Stimulated activated CD8-positive, alpha-beta memory T cell treated with anti-CD3 and anti-CD28 coated beads, Interleukin-7, amount 100 ng/mL, for 1 hour (primary cell): ENCODE measurements at places on chromosomes 6 and 20.

DNA sequence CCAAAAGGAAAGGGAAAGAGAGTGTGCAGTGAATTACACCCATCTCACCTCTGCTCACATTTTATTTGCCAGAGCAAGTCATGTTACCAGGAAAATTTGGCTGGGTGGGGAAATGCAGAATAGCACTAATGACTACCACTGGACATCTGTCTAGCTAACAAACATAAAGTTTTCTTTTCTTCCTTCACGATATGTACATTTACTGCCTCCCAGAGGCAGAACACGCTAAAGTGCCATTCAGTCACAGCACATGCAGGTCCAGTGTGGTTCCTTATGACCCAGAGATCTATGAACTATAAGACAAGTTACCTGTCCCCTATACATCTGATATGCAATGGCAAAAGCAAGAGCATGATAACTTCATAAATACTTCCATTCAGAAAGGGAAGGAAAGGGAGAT, 194.1 kb downstream of the OGFRL1 start:
- no peak for DNase-seq

- no peak for DNase-seq
Observed at GRCh38 chr6:47483516-47483852, 5.9 kb downstream of the CD2AP start.

- no peak for DNase-seq
Observed at GRCh38 chr6:125728739-125729138, 20.7 kb upstream of the HEY2 start.

DNA sequence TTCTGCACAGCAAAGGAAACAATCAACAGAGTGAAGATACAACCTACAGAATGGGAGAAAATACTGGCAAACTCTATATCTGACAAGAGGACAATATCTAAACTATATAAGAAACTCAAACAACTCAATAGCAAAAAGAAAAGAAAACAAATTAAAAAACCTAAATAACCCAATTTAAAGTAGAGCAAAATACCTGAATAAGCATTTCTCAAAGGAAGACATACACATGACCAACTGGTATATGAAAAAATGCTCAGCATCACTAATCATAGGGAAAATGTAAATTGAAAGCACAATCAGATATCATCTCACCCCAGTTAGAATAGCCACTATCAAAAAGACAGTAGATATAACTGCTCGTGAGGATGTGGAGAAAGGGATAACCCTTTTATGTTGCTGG, 87.8 kb upstream of the FOXA2 start:
- no peak for DNase-seq

GRCh38 chr6:21915707-21916260, 322.2 kb downstream of the SOX4 start:
- no peak for DNase-seq

DNA sequence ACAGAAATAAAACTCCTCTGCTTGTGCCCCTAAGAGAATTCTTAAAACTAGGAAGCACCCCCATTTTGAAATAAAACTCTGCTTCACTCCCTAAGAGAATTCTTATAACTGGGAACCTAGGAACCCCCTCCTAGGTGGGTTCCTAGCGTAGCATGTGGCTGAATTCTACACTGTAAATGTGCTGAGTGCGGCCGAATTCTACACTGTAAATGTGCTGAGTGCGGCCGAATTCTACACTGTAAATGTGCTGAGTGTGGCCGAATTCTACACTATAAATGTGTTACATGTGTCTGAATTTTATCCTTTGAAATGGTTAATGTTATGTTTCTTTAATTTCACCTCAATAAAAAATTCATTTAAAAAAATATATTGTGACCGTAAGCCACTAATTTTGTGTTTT, 79.3 kb downstream of the PSMB1 start:
- no peak for DNase-seq

DNA sequence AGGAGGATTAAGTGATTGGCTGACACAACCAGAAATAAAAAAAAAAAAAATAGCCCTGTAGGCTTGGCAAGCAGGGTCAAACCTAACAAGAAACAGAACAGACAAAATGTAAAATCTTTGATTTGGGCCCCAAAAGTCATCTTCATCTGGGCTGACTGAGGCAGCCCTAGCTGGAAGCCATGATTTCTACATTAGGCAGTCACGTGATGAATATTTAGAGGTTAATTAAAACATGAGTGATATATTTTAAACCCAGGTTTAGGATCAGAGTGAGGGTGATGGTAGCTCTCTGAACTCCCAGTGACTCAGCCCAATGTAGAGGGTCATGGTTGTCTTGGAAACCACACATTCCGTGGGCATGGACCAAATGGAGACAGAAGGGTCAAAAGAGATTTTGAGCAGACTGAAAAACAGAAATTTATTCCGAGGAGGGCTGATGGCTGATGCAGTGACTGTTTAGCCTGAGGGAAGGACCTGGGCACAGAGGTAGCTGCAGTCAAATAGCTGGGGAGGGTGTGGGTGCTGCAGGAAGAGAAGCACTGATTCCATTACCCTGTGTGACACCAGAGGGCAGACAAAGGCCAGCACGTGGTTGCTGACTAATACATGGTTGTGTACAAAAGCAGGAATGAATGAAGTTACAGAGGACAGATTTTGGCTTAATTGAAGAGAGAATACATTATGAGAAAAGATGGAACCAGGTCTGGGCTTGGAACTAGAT, 573.1 kb upstream of the CHD6 start:
- no peak for DNase-seq

DNA sequence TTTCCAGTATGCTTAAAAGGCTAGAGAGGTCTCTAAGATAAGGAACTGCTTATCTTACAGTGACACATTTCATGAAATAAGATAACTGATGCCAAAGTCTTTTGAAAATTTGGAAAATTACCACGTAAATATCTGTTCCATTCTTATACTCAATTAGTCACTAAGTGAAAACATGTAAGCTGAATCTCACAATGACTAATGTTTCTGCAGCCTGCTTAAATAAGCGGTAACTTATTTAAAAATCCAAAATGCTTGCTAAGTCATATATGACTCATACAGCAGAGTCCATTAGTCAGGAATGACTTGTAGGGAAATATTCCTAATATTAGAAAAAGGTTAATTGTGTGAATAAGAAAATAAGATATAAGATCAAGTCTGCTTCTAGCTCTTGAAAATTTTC, 27.8 kb upstream of the LGSN start:
- DNase-seq: no peak

DNA sequence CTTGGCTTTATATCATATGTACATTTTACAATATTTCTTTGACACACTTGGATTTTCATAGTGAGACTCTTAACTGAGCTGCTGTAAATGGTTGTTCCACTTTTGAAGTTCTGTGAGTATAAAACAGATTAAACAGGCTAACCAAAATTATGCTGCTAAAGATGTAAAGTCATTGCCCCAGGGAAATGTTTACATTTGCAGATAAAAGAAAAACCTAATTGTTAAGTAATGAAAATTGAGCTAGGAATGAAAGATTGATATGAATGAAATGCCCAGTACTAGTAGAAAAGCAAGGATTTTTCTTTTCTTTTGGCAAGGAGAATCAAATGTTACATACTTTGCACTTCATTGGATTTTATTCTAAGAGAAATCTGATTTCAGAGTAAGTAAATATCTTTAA, 159.4 kb downstream of the IMPG1 start:
- no peak for DNase-seq

DNA sequence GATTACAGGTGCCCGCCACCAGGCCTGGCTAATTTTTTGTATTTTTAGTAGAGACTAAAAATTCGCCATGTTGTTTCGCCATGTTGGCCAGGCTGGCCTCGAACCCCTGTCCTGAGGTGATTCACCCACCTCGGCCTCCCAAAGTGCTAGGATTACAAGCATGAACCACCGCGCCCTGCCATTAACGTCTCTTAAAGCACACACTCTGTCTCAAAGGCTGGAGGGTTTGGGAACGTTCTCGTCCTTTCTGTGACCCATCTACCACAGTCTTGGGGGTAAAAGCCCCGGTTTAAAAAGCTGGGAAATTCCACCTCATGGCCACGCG, 57.8 kb upstream of the ARID1B start:
- no peak for DNase-seq

GRCh38 chr20:6530779-6531315, 236.6 kb upstream of the BMP2 start:
- DNase-seq: no peak

DNA sequence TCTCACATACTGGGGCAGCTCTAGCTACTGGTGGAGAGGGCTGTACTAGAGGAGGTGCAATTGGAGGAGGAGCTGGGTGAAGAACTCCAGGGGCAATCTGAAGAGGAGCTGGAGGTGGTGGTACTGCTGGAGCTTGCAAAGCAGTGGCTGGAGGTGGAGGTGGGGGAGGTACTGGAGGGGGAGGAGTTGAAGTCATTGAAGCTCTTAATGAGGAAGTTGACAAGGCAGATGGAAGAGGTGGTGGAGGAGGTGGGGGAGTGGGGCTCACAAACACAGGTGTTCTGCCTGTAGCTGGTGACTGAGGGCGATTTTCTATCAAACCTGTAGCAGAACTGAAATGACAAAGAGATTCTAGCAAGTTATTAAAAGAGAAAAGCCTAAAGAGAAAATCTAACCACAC, 77.6 kb downstream of the WASF1 start:
- DNase-seq: no peak

DNA sequence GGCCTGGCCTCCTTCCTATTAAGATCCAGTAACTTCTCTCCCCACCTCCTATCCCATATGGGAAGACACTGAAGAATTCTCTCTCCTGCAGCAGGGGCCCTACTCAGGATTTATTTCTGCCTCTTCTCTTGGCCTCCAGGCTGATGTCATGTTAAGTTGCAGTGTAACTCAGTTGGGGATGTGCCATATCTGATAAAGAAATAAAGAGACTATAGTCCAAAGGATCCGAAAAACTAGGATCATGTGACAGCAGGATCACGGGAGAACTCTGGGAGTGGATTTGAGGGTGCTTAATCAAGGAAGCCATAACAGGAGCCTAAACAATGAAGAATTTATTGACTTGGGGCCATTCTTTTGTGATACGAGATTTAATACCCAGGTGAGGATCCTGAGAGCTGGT, 38.5 kb upstream of the TGM6 start:
- no peak for DNase-seq

DNA sequence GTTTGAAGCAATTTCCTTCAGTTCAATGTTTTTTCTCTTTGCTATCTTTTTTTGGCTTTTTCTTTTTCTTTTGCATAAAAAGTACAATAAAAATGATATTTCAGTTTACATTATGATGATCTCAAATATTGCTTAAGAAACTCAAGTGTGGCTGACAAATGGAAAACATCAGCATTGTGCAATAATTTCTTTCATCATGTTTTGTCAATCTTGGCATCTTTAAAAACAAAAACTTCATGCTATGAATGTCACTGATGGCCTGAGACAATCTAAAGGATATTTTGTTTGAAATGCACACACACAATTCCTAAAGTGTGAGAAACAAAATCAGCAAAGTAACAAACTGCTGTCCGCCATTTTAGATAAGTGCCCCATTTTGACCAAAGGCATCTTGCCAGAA, 13.9 kb upstream of the MTCL3 start:
- no peak for DNase-seq

GRCh38 chr6:27209196-27209595, 38.3 kb upstream of the PRSS16 start:
- no peak for DNase-seq

DNA sequence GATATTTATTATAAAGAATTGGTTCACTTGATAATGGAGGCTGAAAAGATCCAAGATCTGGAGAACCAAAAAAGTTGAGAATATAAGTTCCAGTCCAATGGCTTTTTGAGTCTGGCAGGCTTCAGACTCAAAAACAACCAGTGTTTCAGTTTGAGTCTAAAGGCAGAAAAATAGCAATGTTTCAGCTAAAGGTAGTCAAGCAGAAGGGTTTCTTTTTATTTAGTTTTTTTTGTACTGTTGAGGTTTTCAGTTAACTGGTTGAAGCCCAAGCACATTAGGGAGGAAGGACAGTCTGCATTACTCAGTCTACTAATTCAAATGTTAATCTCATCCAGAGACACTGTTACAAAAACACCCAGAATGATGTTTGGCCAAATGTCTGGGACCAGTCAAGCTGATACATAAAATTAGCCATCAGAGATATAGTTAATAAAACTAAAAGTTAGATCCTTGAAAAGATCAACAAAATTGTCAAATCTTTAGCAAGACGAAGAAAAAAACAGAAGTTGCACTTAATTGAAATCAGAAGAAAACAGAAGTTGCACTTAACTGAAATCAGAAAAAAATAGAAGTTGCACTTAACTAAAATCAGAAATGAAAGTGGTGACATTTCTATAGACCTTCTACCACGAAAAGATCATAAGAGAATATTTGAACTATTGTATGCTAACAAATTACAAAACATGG, 980.3 kb upstream of the FLRT3 start:
- DNase-seq: no peak

- no peak for DNase-seq
Observed at GRCh38 chr6:7803214-7803613, 77.3 kb downstream of the BMP6 start.

DNA sequence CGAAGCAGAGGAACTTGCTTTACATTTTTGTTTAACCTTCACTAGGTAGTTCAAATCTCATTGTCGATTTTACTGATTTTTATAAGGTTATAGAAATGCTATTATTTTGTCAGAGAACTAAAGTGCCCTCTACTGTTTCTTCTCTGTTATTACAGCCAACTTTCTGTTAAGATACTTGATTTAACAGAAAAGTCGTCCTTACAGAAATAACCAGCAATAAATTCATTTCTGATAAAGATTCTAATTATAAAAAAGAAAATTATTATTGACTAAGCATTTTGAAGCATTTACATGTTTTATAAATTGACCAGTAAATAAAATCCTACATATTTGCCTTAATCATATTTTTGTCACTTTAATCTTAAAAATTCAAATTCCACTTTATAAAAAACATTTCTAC, 60.8 kb downstream of the OGFRL1 start:
- DNase-seq: no peak

DNA sequence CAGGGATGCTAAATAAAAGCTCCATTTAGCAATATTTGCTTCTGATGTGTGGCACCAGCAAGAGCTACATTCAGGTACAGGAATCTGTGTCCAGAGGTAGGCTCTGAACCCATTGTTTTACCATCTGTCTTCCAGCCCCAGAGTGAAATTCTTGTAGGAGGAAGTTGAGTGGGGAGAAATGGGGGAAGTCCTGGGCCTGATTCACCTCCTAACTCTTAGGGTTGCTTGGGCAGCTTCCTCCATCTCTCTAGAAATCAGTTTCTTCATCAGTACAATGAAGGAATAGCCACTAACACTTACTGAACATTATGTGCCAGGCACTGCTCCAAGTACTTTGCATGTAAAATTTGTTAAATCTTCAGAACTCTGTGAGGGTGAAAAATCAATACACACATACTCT, 35.1 kb upstream of the TSPYL1 start:
- no peak for DNase-seq
